ENCODE measurements at places on chromosomes 16 and 17.

- no peak for DNase-seq
These were observed 90.1 kb upstream of the KCNJ18 start for GRCh38 chr17:21602176-21602575.

- DNase-seq: no peak
These were observed 585.1 kb upstream of the CDH5 start for GRCh38 chr16:65781363-65781762.

- no peak for DNase-seq
These were observed 4.5 kb upstream of the ZC3H7A start for GRCh38 chr16:11801481-11802021.

DNA sequence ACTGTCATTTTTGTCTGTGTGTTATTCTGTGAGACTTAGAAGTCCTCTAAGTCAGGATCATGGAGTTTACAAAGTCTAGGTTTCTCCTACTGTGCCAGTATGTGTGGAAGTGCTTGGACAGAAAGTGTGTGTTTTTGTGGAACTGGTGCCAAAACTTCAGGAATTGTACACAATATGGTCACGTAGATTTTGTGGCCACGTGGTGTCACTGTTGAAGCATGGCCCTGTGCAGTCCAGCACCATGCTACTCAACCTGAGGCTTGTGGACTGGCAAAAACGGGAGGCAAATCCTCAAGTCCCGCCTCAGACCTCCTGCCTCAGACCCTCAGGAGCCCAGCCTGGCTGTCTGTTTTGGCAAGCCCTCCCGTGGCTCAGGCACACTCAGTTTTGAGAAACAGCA is 16.7 kb upstream of the ALKBH5 start:
- DNase-seq: peak; percentile 2

DNA sequence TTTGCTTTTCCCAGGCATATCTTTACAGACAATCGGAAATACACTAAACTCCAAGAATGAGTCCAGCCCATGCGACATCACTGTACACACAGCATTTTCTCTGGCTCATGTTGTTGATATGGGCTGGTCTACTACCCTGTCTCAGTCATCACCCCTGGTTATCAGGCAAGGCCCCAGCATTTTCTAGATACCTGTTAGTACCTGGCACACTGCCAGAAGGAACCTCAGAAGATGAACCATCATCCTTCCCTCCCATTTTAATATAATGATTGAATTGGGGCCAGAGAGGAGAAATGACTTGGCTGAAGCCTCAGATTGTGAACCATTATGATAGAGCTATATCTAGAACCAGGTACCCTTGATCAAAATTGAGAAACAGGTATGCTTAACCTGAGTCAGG is 406.2 kb downstream of the CDH11 start:
- no peak for DNase-seq

GRCh38 chr17:17381446-17382064 is 78.4 kb downstream of the NT5M start:
- DNase-seq: no peak

- no peak for DNase-seq
These were observed 36.0 kb downstream of the RNF157 start for GRCh38 chr17:76204277-76204676.

DNA sequence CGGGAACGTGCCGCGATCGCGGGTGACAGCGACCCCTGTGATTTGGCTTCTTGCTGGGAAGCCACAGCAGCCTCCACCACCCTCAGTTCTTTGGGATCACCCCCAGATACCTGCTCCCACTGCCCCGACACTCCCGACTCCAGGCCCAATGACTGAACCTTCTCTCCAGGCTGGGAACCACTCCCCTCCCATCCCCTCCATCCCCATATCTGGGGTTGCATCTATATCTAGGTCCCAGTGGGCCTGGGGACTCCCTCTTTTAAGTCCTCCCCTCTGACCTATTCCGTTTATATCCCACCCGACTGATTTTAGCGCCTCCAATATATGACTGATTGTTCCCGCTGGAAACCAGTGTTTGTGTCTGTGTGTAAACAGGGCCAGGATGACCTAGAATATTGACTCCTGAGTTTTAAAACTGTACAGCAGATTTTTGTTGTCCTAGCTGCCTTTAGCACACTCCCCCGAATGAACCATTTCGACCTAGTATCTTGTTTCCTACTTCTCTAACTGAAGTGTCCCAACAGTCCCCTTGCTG is 667 bp downstream of the PSMD3 start:
- DNase-seq: no peak

- DNase-seq: no peak
These were observed 95.2 kb upstream of the SEC14L1 start for GRCh38 chr17:77045441-77046041.

- DNase-seq: no peak
These were observed 10.9 kb downstream of the TRAF7 start for GRCh38 chr16:2166263-2167067.

- DNase-seq: peak; percentile 50
These were observed 83.8 kb upstream of the CCL2 start for GRCh38 chr17:34171245-34171818.

DNA sequence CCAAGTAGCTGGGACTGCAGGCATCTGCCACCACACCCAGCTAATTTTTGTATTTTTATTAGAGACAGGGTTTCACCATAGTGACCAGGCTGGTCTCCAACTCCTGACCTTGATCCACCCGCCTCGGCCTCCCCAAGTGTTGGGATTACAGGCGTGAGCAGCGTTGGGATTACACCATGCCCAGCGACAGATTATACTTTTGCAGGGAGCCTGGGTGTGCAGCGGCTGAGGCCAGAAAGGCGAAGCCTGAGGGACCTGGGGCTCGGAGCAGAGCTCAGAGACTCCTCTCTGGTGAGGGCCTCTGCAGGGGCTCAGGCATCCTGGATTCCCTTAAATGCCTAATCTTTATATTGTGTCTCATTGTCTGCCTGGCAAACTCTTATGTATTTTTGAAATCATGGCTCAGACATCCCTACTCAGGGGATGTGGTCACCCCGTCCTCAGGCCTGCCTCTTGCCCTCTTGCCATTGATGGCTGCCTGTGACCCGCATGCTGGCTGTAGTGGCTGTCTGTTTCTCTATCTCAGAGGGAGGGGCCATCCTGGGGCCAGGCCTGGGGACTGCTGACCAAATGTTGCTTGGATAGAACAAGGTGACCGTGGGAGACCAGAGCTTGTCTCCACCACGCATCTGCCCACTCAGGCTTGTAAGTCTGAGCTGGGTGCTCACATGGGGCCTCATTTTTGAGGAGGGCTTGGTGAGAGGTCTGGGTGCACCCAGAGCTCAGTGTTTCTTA is 42.6 kb downstream of the B9D1 start:
- no peak for DNase-seq

DNA sequence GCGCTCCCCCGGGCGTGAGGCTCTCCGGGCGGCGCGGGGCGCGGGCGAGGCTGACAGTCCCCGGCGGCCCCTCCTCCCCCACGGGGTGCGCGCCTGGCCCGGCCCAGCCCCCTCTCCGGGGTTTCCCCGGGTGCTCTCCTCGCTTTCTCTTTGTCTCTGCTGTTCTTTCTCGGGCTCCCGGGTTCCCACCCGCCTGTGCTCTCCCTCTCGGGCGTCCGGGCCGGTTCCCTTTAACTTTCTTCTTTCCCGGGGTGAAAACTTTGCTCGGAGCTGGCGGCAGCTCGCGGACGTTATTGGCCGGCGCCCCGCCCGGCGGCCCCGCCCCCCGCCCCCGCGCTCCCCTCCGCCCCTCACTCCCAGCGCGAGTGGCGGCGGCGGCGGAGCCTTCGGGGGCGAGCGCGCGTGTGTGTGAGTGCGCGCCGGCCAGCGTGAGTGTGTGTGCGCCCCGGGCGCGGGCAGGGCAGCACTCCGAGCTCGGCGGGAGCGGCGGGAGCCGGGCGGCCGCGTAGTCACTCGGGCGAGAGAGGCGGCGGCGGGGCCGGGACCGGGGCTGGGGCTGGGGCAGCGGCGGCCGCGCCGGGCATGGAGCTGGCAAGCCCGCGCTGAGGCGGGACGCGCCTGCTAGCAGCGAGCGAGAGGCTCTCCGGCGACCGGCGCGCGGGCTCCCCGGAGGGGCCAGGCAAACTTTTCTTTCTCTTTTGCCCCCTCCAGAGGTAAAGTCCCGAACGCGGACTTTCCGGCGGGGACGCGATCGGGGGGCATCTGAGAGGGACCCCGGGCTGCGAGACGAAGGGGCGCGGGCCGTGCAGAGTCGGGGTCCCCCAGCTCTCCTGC is at the start of gene NTN1:
Gene NTN1, plus strand, starts transcription at position 353 of the 834 bp plus-strand sequence. CDS start 864 bp downstream, outside the sequence.
- no peak for DNase-seq

DNA sequence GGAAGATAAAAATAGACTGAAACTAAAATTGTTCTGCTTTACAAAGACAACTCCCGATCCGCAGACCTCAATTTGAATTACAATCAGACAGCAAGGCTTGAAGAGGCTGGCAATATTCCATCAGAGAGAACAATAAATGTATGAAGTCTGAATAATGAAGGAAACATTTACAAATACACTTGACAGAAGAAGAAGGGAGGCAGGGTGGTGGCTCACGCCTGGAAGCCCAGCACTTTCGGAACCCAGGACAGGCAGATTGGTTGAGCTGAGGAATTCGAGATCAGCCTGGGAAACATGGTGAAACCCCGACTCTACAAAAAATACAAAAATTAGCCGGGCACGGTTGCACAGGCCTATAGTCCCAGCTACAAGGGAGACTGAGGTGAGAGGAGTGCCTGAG is 14.6 kb downstream of the ODF4 start:
- no peak for DNase-seq

DNA sequence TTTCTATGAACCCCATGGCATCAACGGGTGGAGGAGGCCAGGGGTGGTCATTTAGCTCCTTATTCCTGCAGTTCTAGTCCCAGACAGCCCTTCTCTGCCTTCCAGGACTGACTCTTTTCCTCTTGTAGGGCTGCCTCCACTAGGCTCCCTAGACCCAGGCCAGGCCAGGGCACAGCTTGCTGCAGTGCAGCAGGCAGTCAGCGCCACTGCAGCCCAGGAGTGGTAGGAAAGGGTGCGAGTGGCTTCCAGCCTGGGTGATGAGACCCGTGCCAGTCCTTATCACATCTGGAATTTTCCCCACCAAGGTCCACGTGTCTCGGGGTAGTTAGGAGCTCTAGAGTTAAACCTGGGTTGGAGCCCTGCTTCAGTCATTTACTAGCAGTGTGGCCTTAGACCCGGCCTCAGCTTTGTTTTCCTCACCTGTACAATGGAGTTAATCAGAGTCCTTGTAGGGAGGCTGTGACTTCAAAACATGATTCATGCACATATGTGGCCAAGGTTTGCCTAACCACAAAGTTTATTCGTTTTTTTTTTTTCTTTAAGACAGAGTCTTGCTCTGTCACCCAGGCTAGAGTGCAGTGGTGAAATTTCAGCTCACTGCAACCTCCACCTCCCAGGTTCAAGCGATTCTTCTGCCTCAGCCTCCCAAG is 4.7 kb downstream of the SLC5A11 start:
- no peak for DNase-seq

DNA sequence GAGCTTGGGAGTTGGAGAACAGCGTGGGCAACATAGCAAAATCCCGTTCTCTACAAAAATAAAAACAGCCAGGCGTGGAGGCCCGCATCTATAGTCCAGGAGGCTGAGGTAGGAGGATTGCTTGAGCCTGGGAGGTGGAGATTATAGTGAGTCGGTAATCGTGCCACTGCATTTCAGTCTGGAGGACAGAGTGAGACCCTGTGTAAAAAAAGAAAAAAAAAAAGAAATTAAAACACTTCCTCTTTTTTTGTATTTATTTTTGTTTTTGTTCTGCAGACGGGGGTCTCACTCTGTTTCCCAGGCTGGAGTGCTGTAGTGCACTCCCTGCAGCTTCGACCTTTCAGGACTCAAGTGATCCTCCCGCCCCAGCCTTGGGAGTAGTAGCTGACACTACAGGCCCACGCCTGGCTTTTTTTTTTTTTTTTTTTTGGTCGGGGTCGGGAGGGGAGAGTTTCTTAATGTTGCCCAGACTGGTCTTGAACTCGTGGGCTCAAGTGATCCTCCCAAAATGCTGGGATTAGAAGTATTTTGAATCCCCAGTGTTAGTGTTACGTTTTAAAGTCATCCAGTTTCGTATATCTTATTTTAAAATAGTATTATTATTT is 1.5 kb downstream of the IST1 start:
- no peak for DNase-seq

DNA sequence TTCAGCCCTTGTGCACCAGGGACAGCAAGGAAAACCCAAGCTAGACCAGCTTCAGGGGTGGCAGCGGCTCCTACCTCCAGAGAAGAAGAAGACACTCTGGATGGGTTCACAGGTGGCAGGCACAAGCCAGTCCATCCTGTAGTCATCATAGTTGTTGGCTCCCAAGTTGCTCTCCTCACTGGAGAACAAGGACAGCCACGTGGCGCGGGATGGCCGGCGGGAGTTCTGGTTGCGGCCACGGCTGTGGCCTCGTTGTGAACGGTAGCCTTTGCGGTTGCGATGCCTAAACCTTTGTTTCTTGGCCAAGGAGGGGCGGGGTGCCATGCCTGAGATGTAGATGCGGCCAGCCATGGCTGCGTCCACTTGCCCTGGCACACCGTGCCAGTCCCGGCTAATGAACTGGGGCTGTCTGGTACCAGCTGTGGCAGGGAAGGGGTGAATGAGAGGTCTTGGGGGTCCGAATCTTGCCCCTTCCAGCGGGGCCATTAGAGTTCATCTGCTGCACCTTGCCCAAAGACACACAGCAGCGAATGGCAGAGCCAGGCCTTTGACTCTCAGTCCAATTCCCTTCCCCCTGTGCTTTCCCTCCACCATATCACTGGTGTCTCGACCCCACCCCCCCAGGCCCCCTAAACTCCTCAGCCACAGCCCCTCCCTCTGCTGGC is 2.3 kb downstream of the VTN start:
- DNase-seq: no peak

DNA sequence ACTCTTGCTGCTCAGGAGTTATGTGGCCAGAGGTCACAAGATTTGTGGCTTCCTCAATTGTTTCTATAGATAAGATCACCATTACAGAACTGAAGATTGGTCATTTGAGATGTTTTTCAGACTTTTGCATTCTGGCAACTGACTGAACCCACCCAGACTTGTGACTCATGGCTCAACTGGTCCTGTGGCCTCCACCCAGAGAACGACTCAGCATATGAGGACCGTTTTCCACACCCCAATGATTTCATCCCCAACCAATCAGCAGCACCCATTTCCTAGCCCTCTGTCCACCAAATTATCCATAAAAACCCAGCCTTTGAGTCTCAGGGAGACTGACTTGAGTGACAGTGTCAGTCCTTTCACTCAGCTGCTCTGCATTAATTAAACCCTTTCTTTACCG is 143.2 kb upstream of the ASIC2 start:
- DNase-seq: no peak

DNA sequence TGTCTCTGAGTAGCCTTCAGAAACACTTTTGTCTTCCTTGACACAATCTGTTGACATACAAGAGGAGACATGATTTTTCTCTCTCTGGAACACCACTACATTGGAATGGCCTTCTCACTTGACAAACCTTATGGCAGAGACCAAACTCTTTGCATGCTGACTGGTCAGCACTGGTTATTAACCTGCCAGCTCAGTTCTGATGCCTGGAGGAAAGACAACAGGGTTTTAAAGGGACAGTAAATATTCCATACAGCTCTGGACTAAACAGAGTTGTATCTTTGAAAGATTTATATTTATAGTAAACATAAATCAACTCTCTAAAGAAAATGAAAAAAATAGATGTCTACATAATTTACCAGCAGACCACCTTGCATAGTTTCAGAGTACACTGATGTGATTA is 1139.1 kb upstream of the CDH8 start:
- no peak for DNase-seq

- DNase-seq: no peak
These were observed 35.6 kb upstream of the ZNF750 start for GRCh38 chr17:82875407-82875856.

Measured in NCI-H2029 (cell line).